Stimulated activated CD4-positive, alpha-beta T cell treated with anti-CD3 and anti-CD28 coated beads, Interleukin-15, amount 100 ng/mL, for 48 hours (primary cell): ENCODE measurements at places on chromosomes 5 and 9.

GRCh38 chr9:130839132-130840111 lies 4.4 kb downstream of the ABL1 start:
- DNase-seq: no peak

DNA sequence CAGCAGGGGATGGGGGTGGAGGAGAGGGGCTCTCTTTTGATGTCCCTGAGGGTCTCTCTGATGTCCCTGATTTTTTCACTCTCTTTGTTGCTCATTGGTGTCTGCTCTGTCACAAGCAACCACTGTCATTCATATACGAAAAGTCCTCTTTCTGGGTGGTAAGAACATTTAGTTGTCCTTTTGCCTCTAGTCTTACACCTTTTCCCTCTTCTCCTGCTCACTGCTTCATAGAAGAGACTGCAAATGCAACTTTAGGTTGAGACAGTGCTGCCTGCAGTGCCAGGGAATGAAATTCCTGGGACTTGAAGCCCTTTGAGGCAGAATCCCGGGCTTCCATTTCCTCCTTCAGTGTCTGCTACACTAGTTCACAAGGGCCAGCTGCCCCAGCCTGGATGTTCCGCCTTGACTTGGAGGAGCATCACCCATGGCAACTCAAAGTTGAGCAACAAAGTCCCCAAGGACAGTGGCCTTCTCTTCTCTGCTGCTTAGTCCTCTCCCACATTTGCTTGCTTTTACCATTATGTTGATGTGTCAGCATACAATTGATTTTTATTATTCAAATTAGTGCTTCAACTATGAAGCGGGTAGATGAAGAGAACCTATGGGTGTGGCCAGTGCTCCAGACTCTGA lies 94.7 kb upstream of the RUSC2 start:
- DNase-seq: no peak

DNA sequence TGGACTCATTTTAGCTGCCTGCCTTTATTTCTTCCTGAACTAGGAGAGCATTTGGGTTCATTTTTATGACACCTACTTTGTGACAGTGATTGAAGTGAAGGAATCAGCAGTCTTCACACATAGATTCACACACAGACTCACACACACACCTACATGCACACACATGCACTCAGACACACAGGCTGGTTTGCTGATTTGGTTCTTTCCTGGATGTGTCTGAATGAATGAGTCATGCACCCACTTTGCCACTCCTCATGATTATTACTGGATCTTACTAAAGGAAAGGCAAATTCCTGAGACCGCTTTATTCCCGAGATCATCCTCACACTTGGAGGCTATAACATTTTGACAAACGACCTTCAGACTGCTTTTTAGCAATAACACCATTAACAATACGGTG lies 529.5 kb downstream of the AGTPBP1 start:
- DNase-seq: no peak

- DNase-seq: no peak
Observed at GRCh38 chr5:117210796-117211195, 636.2 kb upstream of the SEMA6A start.

DNA sequence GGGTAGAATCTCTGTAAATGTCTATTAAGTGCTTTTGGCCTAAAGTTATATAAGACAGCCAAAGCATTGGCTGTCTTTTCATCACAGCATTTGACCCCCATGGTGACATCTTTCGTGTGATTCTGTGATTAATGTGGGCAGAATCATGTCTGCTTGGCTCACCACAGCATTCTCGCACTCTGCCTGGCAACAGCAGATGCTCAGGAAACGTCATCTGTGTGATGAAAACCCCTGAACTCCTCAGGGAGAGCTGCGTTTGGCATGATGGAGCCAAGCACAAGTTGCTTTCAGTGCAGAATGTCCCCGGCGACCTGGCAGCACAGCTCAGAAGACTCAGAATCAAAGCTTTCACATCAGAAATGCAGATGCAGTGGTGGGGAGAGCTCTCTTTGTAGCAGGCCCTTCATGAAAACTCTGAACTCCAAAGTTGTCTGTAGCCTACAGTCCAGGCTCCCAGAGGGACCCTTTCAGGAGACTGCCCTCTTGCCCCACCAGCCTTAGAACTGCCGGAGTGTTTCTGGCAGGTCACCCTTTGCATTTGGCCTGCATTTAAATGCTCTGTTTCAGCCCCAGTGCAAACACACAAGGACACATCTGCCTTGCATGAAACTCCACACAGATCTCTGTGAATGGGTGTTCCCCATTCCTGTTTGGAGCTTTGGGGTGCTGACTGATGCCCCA lies 155.6 kb upstream of the PANK3 start:
- no peak for DNase-seq

GRCh38 chr5:180133971-180134508 lies 62.5 kb upstream of the RNF130 start:
- DNase-seq: no peak

- DNase-seq: no peak
Observed at GRCh38 chr5:151581347-151581746, 9.8 kb downstream of the FAT2 start.

DNA sequence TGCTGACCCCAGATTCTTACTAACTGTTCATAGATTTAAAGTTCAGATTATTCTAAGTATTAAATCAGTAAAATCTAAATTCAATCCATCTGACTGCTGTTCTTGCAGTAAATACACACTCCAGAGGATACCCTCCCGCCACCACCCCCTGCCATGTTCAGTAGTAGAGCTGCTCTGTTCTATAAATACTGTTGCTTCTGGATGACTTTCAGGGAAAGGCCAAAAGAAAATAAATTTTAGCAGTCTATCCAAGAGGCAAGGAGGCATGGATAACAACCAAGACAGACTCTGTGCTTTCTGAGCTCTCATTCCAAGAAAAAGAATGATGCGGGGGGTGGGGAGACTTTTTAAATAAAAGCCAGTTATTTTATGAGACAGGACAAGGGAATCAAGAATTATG lies 115.1 kb downstream of the ADAMTS6 start:
- DNase-seq: no peak
